NCI-H1092 (cell line): ENCODE measurements at places on chromosomes 16 and 17.

GRCh38 chr17:57046749-57047148, 38.3 kb upstream of the AKAP1 start:
- DNase-seq, result no peak

- no peak for DNase-seq
These were observed 76.5 kb upstream of the ATP2A3 start for GRCh38 chr17:4040784-4041183.

GRCh38 chr16:58035356-58036170, 10.0 kb downstream of the MMP15 start:
- DNase-seq, result no peak

- no peak for DNase-seq
These were observed 228.8 kb downstream of the CDH11 start for GRCh38 chr16:64892835-64893785.

- no peak for DNase-seq
These were observed 38.8 kb downstream of the TMC6 start for GRCh38 chr17:78089576-78090281.

- no peak for DNase-seq
These were observed 14.8 kb downstream of the SNTB2 start for GRCh38 chr16:69201787-69202186.

- DNase-seq, result no peak
These were observed 25.5 kb downstream of the GRB7 start for GRCh38 chr17:39763051-39763820.

DNA sequence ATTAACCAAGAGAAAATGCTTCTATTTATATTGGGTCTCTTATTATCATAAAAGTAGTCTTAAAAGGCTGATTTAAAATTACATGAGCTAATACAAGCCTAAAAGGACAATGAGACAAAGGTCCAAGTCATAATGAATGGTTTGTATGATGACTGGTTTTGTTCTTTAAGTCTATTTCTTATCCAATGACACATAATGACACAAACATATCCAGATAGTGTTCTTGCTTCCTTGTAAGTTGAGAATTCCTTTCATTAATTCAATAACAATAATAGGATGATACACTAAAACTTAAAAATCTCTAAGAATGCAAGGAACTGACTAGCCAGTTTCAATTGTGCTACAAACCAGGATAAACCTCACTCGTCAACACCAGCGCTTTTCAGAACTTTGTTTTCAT, 244.1 kb downstream of the CEP112 start:
- DNase-seq, result no peak

DNA sequence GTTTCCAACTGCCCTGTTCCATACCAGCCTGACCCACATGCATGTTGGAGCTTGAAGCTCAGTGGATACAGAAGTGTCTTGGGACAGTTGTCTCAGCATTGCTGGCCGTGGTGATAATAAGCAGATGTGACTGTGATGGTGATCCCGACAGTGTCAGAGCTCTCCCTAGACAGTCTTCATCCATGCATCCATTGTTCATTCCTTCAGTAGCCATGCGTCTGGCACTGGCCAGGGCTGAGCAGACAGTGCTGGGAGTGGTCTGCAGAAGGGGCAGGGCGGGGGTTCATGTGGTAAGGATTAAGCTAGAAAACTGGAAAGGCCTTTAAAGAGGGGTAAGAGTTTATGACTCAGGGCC, 68.1 kb downstream of the GNAO1 start:
- DNase-seq, result no peak

DNA sequence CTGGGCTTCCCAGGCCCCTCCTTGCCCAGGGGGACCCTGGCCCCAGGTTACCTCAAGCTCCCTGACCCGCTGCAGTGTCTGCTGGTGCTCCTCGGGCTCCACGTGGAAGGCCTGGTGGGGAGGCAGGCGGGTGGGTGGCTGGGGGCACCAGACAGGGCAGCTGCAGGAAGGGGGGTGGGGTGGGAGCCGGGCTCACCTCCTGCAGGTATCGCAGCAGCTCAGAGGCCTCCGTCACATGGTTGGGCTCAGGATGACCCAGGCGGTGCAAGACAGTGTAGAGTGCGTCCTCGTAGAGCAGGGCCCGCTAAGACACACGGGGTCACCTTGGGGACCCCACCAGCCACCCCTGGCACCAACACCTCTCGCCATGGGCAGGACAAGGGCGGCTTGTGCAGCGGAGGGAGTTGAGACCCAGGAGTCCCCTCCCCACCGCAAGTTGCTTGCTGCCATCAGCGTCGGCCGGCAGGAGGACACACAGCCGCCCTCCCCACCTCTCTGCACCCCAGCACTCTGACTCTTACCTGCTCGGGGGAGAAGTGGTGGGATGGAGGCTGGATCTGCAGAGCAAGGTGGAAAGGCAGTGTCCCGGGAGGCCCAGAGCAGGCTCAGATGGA, 1.1 kb downstream of the UNC13D start:
- no peak for DNase-seq

DNA sequence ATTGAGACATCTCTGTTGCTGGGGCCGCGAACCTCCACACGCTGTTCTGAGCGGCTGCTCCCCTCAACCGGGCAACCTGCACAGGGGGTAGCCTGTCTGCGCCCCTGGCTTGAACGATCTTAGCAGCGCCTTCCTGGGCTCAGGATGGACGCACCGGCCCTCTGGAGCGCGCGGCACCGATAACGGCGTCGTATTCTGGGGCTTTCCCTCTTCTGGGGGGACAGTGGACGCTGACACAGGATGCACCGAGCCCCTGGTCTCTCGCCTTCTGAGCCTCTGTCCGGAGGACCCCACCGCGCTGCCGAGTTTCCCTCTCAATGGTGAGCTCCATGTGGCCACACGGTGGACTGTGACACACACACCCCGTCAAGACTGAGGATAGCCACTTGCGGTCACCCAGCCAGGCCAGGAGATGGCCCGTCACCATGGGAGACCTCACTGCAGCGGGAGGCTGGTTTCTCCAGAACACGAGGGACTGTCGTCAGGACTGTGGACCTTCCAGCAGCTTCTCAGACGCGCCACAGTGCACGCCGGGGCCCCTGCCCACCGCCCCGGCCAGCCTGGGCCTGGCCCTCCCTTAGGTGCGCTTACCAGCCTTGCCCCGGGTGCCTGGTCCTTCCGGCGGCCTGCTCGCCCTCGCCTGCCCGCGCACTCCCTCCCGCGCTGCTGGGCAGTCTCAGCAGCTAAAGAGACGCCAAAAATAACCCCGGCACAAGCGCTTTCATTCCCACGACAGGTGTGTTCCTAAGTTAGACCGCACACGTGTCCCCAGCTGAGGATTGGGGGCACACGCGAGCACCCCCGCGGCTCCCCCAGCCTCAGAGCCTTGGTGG, 30.0 kb upstream of the PABPN1L start:
- no peak for DNase-seq

- no peak for DNase-seq
These were observed 5.8 kb upstream of the UNK start for GRCh38 chr17:75778861-75779249.

GRCh38 chr17:48752399-48753288, 24.1 kb upstream of the HOXB13 start:
- no peak for DNase-seq

DNA sequence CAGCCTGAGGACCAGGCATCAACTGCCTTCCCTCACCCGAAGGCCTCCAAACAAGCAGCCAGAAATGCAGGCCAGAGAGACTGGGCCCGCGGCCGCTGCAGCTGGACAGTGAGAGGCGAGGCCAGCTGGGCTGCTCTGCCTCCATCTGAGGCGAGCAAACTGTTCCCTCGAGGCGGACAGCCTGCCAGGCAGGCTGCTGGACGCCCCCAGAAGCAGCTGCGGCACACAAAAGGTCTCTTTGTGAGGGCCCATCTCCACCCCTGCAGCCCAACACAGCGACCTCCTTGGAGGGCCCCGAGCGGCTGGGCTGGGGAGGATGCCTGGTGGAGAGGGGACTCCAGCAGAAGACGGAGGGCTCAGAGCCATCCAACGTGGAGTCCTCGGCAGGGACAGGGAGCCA, 4.7 kb downstream of the CORO7 start:
- DNase-seq, result peak; percentile 81

- DNase-seq, result no peak
These were observed 4.1 kb downstream of the KRABD2 start for GRCh38 chr17:8372422-8372821.

DNA sequence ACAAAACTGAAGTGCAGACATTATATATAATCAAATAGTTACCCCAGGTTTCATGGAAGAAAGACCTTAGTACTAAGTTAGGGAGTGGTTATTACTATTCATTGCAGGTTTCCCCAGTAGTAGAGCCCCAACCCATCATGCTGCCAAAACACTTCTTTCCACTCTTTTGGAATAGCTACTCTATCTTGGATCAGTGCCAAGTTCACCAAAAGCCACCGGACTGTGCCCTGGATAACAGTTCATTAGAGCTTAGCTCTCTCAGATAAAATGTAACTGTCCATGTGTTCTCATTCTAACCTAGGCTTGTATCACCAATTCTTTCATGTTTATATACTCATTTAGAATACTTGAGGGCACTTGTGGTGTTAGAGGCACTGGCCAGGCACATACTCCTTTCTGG, 540.1 kb upstream of the C16orf82 start:
- no peak for DNase-seq

GRCh38 chr16:53542283-53542682, 39.3 kb upstream of the AKTIP start:
- no peak for DNase-seq

GRCh38 chr16:68447653-68448359, 502 bp downstream of the SMPD3 start:
- DNase-seq, result no peak

GRCh38 chr16:10881479-10882030, 4.6 kb downstream of the CIITA start:
- DNase-seq, result no peak

DNA sequence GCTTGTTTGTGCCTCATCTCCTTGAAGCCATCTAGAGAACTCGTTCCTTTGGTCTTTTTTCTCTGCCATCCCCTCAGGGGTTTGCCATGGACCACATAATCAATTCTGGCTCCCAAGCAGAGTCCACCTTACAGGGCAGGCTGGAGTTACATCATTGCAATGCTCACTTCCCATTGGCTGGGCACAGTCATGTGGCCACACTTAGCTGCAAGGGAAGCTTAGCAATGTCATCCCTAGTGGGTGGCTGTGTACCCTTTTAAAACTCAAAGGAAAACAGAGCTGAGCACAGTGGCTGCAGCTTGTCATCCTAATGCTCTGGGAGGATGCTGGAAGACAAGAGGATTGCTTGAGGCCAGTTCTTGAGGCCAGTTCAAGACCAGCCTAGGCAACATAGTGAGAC, 41.9 kb upstream of the POLR3E start:
- DNase-seq, result no peak

- no peak for DNase-seq
These were observed 4.4 kb downstream of the TAOK2 start for GRCh38 chr16:29978081-29978480.

- DNase-seq, result no peak
These were observed at the start of gene HOXB13 for GRCh38 chr17:48728232-48729231. Gene HOXB13, minus strand, starts transcription at chr17:48728750. Its CDS starts 157 bp downstream, at chr17:48728593.

DNA sequence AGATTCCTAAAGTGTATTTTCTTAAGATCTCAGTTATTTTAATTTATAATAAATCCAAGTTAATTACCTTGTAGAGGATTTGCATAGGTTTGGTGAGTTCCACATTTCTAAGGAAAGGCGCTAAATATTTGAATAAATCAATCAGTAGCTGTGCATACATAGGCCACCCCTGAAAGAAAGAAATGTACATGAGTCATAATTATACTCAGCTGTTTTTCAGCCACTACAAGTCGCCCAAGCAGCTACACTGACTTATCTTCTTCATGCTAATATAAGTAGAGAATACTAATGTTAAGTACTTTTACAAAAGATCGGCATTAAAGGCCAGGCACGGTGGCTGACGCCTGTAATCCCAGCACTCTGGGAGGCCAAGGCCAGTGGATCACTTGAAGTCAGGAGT, 14.9 kb downstream of the SETD6 start:
- DNase-seq, result no peak

- no peak for DNase-seq
These were observed 318.3 kb upstream of the TNRC6C start for GRCh38 chr17:77640252-77640651.
